ENCODE measurements at places on chromosomes 11 and 22.

- no peak for DNase-seq
These were observed 485.7 kb upstream of the ANO5 start for GRCh38 chr11:21707116-21707739.

DNA sequence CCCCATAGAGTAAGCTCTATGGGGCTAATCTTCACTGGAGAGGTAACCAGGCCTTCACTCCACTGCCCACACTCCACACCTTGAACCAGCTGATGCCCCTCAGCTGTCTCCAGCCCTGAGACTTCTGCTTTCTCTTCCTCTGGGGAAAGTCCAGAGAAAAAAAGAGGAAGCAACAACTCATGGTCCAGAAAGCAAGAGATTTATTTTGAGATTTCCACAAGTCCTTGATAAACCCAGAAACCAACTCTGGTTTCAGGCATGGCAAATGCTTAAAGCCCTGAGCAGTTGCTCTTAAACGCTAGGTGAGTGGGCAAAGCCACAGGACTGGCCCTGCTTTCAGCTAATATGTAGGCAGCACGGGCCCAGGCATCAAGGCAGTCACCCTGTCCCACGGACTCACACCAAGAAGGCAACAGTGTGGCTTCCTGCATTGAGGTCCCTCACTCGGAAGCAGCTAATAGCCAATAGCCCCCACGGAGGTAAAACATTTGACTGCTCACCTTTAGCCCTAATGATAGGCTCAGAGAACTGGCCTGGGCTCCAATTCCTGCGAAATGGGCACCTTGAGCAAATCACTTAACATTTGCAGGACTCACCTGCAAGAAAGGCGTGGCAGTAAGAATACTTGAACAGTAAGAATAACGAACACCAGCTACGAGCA, 4.3 kb downstream of the CYB561A3 start:
- DNase-seq: peak; percentile 73

DNA sequence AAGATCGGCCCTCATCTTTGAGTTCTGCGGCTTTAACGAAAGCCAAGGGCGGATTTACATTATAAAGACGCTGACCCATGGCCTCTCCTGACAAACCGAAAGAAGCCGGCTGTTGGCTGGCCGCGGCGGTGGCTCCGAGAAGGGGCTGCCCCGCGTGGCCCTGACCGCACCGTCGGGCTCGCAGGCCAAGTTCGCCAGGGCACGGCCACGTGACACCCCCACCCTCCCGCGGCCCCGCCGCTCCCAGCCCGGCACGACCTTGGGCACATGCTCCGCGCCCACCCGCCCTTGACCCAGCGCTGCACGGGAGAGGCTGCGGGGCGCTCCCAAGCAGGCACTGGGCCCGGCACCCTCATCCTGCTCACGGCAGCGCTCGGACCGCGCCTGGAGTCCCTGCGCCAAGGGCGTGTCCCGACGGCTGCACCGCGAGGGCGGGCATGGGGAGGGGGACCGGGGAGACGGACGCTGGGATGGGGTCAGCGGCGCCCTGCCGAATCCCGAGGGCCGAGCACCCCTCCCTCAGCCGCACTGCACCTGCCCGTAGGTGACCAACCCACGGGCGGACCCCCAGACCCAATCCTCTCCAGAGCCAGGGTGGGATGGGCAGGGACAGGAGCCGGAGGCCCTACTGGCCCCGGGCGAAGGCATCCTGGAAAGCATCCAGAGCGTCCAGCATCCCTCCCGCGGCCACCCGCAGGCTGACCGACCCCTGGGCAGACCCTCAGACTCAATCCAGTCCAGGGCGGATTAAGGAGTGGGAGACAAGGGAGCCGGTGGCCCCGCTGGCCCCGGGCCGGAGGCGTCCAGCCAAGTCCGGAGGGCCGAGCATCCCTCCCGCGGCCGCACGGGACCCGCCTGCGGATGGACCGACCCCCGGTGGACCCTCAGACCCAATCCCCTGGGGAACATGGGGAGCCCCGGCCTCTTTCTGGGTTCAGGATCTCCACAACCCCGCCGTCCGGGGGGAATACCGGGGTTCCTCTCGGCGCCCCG, 759 bp downstream of the CPT1A start:
- DNase-seq: no peak

GRCh38 chr11:8926236-8926635, 6.5 kb downstream of the C11orf16 start:
- no peak for DNase-seq

DNA sequence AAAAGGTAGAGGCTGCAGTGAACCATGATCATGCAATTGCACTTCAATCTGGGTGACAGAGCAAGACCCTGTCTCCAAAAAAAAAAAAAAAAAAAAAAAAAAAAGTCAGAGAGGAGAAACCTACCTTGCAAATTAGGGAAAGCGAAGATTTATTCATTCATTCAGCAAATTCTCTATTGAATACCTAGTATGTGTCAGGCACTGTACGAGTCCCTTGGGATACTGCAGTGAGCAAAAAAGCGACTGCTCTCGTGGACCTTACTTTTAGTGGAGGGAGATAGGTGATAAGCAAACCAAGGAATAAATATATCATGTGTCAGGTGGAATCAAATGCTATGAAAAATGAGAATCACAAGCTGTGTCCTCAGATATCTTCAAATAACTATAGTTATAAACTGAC, 101.3 kb downstream of the STIM1 start:
- DNase-seq: no peak

- DNase-seq: no peak
These were observed 264.1 kb upstream of the PLET1 start for GRCh38 chr11:112524798-112525197.

- DNase-seq: no peak
These were observed 3.9 kb upstream of the NEFH start for GRCh38 chr22:29476116-29476515.

- DNase-seq: no peak
These were observed 93.0 kb downstream of the CELSR1 start for GRCh38 chr22:46444390-46444854.

DNA sequence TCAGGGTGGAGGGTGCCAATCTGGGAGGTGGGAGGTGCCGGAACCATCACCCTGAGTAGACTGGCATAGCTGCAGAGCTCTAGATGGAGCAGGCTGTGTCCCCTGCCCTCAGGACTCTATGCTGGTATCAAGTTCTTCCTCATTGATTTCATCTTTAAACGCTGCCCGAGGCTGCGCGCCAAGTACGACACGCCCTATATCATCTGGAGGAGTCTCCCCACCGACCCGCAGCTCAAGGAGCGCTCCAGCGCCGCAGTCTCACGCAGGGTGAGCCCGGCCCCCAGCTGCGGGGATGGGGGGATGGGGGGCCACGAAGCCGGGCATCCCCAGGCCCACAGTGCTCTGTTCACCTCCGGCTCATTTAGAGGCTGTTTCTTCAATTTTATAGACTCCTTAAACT, 52.5 kb downstream of the GRAMD4 start:
- DNase-seq: no peak

- DNase-seq: no peak
These were observed 647 bp downstream of the SWAP70 start for GRCh38 chr11:9664276-9665171.

DNA sequence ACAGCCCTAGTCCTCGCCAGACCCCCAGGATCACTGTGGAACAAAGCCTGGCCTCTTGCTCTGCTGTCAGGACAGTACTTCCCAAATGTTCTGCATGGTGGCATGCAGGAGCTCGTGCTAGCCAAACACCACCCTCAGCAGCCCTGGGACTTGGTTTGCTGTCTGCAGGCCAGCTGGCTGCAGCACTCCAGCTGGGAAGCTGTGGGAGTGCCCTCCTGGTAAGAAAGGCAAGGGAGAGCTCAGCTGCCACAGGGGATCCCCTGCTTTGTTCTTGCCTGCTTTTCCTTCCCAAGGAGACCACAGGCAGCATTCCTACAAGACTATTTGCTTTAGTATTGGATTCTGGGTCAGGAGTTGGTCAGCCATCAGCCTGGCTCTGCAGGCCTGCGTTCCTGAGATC, 27.9 kb downstream of the TCIRG1 start:
- DNase-seq: no peak

GRCh38 chr11:45147891-45148675, 1.6 kb downstream of the PRDM11 start:
- DNase-seq: no peak

GRCh38 chr11:111310088-111310487, 11.7 kb downstream of the POU2AF3 start:
- no peak for DNase-seq

GRCh38 chr11:2390091-2390724, 10.3 kb upstream of the TSSC4 start:
- DNase-seq: no peak

- no peak for DNase-seq
These were observed 91.6 kb downstream of the DBX1 start for GRCh38 chr11:20068691-20069090.

- DNase-seq: peak; percentile 24
These were observed 27.8 kb upstream of the ZNRF3 start for GRCh38 chr22:28855355-28856094.

- DNase-seq: peak; percentile 68
These were observed 79.0 kb downstream of the TTC28 start for GRCh38 chr22:28600546-28601143.

DNA sequence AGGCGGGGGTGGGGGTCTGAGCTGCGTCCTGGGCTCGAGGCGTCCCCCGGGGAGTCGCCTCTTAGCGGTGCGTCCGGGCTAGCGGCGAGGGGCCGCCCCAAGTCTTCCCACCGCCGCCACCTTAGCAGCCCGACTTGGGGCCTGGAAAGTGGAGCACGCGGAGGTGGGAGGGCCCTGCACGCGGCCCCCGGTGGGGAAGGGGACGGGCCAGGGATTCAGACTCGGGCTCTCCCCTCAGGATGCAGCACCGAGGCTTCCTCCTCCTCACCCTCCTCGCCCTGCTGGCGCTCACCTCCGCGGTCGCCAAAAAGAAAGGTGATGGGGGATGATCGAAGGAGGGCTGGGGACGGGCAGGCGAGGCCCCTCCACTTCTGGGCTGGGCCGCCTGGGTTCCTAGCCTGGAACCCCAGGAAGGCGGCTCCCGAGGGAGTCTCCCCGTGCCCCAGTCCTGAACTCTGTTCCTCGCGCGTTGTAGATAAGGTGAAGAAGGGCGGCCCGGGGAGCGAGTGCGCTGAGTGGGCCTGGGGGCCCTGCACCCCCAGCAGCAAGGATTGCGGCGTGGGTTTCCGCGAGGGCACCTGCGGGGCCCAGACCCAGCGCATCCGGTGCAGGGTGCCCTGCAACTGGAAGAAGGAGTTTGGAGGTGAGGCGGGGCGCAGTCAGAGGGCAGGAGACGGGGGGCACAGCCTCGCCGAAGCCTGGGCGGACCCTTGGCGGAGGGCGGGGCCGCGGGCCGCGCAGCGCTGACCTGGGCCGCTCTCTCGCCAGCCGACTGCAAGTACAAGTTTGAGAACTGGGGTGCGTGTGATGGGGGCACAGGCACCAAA, 563 bp downstream of the MDK start:
- no peak for DNase-seq

- no peak for DNase-seq
These were observed 883 bp upstream of the VPREB3 start for GRCh38 chr22:23754980-23755636.

DNA sequence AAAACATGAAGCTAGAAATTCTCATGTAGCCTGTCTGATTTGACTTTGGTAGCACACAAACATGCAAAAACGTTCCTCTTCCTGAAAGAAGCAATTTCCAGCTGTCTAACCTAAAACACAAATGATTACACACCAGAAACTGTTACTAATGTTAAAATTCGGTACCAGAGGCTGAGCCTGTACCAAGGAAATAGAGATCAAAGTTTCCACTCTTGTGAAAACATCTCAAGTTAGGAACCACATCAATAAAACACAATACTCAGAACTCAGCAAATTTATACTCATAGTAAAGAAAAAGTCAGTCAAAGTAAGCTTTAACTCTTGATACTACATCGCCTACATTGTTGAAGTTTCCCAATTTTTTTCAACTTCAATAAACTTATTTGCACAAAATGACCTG, 107.8 kb downstream of the FCHSD2 start:
- peak; percentile 52 for DNase-seq

DNA sequence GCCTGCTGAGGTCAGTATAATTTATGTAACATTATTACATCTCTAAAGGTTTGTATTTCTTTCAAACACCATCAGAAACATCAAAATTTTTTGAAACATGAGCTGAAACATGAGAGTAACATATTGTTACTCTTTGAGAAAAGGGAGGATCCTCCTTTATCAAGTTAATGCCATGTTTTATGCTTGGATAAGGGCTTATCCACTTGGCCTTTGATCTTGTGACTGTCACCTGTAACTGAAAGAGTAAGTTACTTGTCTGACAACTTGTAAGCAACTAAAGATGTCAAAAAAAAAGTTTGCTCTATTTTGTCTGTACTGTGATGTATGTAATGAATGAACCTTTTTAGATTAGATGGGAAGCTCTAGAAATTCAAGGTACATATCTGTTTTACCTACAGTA, 59.6 kb downstream of the FAR1 start:
- DNase-seq: no peak

- no peak for DNase-seq
These were observed 94.3 kb downstream of the GAB2 start for GRCh38 chr11:78323363-78323762.

DNA sequence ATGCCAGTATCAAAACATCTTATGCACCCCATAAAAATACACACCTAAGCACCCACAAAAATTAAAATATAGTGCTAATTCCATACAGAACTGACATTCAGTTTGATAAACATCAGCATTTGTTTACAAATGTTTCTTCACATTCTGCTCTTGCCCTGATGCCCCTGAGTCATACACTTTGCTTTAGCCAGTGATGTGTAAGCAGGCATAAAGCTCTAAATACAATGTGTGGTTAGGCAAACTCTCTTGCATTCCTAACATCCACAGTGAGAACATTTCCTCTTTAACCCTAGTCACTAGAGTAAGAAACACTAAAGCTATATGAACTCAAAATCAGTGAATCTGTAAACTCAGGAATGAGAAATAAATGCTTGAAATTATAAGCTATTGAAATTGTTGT, 1060.7 kb downstream of the FAM181B start:
- no peak for DNase-seq

DNA sequence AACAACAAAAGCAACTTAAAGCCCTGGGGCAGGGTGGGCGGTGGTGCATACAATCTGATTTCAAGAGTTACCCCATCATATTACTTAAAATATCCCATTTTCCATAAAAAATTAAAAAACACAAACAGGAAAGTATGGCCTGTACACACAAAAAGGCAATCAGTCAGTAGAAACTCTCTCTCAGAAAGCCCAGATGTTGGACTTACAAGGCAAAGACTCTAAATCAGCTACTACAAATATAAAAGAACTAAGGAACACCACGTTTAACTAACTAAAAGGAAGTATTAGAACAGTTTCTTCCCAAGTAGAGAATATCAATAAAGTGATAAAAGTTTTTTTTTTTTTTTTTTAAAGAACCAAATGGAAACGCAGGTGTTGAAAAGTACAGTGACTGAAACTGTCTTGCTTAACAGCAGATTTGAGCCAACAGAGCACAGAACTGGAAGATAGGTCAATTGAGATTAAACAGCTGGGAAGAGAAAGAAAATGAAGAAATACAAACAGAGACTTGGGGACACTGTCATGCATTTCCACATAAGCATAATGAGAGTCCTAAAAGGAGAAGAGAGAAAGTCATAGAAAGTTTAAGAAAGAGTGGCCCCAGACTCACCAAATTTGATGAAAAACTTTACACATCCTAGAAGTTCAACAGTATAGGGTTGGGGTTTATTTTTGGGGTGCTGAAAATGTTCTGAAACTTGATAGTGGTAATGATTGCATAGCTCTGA, 8.6 kb downstream of the SC5D start:
- no peak for DNase-seq

All from CD4-positive, alpha-beta T cell treated with Interferon alpha-2 for 1 hour (primary cell).